ENCODE measurements at places on chromosomes 13 and 19.

- no peak for DNase-seq
Observed at GRCh38 chr13:92843549-92843948, 383.1 kb upstream of the GPC6 start.

DNA sequence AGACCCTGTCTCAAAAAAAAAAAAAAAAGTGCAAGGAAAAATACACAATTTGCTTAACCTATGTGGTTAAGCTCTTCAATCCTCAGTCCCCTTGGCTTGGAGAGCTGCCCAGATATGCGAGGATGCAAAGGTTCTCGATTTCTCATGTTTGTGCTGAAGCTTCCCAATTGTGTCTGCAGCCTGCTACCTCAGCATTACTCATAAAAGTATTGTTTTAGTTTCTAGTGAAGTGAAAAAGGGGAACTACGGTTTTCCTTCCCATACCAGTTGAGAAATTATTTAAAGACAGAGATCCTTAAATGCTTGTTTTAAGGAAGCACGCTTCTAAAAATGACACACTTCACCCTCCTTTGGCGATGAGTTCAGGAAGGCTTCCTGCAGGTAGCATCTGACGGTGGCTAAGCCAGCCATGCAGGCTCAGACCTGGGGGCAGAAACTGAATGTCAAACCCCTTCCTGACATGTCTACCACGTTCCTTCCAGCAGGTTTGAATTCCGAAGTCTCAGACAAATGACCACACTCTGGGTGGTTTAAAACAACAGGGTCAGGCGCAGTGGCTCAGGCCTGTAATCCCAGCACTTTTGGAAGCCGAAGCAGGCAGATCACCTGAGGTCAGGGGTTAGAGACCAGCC, 47.9 kb downstream of the RUBCNL start:
- no peak for DNase-seq

- DNase-seq: no peak
Observed at GRCh38 chr13:58953638-58954037, 1210.1 kb downstream of the DIAPH3 start.

GRCh38 chr13:58313219-58313618, 681.7 kb downstream of the PCDH17 start:
- DNase-seq: no peak

DNA sequence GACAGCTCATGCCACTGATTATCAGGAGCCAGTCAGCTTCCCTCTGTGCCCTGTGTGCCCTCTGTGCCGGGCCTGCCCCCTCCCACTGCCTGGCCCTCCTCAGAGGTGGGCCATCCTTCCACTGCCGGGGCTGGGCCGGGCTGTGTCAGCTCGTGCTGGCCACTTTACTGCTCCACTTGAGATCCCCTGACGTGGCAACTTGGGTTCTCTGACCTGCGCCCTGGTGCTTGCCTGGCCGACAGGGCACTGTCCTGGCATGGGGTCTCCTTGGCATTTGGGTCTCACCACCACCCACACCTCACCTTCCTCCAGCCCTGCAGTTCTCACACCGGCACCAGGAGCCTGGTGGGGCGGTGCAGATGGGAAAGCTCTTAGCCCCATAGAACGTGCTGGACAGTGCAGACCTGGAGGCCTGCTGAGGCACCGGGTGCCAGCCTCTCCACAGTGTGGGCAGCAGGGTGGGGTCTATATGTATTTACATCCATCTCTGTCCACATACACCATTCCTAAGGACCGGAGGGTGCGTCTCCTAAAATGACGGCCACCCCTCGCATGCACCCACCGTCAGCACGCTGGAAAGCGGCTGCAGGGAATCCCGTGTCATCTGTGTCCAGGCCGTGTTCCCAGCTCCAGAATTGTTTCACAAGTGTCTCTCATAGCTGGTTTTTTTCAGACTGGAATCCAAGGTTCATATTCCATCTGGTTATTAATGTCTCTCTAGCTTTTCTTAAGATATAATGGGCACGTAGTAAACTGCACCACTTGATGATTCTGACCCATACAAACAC, 11.8 kb downstream of the DAZAP1 start:
- no peak for DNase-seq

GRCh38 chr19:1116726-1117581, 13.2 kb downstream of the GPX4 start:
- DNase-seq: no peak

DNA sequence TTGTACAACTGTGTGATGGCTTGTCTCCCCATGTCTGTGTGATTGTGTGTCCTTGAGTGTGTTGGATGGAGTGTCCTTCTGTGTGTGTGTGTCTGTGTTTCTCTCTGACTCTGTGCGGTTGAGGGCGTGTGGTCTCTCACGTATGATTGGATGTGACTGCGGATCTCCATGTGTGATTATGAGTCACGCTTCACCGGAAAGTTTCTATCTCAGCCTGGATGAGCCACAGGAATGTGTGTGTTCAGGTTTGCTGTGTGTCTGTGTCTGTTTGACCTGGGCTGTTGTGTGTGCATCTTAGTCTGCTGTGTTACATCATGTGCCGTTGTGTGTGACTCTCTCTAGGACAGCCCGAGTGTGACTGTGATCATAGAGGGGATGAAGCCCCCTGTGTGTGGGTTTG, 15.5 kb upstream of the ZNF835 start:
- DNase-seq: no peak

DNA sequence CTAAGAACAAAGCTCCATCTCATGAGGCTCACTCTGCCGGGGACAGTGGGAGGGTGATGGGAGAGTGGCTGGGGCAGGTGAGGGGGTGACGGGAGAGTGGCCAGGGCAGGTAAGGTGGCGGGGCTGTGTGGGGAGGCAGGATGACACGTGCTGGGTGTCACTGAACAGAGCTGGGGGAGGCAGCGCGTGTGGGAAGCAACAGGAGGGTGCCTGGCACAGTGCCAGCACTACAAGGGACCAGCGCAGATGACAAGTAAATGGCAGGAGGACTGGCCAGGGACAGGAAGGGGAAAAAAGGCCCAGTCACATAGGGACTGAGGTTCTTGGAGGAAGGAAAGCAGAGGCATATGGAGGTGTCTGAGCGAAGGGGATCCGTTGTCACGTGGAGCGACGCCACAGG, 129.9 kb downstream of the RNF17 start:
- DNase-seq: no peak

GRCh38 chr19:7654401-7654800, 14.4 kb upstream of the RETN start:
- DNase-seq: no peak

DNA sequence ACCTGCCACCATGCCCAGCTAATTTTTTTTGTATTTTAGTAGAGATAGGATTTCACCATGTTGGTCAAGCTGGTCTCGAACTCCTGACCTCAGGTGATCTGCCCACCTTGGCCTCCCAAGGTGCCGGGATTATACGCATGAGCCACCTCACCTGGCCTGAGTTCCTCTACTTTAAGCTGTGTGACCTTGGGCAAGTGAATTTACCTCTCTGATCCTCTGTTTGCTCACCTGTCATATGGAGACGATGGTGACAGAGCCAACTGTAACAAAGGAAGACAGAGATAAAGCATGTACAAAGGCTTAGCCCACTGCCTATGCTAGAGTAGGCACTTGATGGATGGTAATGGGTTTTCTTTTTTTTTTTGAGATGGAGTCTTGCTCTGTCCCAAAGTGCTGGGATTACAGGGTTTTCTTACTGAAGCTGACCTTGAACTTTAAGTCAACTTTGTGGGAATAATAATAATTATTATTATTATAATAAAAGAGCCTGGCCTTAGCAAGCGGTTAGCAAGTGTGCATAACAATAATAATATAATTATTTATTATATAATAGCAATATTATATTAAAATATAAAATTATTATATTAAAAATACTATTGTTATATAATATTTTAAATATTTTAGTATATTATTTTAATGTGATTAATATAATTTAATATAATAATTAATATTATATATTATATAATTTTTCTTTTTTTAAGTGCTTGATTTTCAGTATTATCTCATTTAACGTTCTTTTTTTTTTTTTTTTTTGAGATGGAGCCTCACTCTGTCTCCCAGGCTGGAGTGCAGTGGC, 1.3 kb upstream of the ACER1 start:
- no peak for DNase-seq

- DNase-seq: no peak
Observed at GRCh38 chr13:60627071-60627686, 230.2 kb downstream of the TDRD3 start.

DNA sequence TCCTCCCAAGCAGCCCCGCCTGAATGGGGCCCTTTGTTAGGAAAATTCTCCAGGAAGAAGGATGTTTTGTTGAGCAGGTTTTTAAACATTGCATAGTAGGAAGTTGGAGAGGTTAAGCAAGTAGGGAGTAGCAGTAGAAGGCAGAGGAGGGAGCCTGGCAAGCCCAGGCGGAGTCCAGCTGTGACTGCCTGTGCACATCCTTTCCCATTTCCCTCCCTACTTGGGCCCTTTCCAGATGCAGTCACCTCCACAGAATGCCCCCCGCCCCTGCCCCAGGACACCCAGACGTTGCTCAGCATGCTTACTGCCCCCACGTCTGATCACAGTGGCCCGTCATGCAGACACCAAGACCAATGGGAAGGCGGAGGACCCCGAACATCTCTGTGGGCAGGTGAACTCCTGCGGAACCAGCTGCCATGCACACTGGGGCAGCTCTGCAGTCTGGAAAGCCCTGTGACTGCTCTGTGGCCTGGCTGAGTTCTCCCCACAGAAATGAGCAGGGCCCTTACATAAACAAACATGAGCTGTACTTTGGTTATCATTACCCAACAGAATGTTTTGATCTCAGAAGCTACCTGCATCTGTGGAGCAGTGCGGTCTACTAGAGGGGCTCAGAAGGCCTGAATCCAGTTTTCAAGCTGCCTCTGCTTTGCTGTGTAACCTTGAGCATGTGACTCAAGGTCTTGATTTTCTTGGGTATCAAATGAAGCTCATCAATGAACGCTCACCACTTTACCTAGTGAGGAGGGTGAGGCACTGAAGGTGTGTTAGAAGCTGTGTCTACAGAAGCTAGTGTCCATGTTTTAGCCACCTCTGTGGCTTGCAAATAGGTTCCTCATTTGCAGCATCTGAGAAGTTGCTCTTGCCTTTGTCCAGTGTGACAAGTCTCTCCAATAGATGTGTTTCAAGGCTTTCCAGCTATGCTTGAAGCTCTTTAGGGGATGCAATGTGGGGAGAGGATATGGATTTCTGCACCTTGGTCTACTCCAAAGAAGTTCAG, 84.2 kb downstream of the TNFRSF19 start:
- no peak for DNase-seq

GRCh38 chr13:36887758-36888521, 32.1 kb downstream of the SMAD9 start:
- DNase-seq: no peak

- no peak for DNase-seq
Observed at GRCh38 chr19:2332341-2333026, 4.0 kb downstream of the SPPL2B start.

GRCh38 chr19:11478167-11479089, 2.4 kb downstream of the ELAVL3 start:
- no peak for DNase-seq

GRCh38 chr19:57599377-57599760, 316 bp upstream of the ZNF530 start:
- DNase-seq: no peak

DNA sequence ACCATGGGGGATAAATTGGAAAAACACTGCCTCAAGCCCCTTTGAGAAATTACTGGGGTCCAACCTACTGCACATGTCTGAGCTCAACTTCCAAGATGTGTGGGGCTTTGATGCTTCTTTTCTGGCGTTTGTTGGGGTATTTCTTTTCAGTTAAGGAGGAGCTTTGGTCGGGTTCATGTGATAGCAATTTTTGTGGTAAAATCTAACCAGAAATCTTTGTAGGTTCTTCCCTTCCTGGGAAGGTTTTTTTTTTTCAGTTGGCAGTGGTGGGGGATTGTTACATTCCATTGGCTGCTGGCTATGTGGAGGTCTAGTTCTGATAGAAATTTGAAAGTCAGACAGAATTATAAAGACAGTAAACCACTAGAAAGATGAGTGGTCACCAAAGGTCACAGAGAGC, 327.8 kb downstream of the ATP8A2 start:
- DNase-seq: no peak

DNA sequence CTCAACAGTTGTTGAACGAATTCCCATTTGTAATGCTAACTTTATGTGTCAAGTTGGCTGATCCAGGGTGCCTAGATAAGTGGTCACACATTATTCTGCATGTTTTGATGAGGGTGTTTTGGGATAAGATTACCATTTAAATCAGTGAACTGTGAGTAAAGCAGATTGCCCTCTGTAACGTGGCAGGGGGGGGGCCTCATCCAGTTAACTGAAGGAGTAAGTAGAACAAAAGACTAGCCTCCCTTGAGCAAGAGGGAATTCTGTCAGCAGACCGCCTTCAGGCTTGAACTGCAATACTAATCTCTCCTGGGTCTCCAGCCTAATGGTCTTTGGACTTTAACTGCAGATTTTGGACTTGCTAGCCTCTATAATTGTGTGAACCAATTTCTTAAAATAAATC, 4.2 kb upstream of the TEX30 start:
- no peak for DNase-seq

GRCh38 chr19:23070353-23071146, 46.3 kb upstream of the ZNF730 start:
- no peak for DNase-seq

- DNase-seq: no peak
Observed at GRCh38 chr19:13554506-13555240, 48.4 kb upstream of the CACNA1A start.

DNA sequence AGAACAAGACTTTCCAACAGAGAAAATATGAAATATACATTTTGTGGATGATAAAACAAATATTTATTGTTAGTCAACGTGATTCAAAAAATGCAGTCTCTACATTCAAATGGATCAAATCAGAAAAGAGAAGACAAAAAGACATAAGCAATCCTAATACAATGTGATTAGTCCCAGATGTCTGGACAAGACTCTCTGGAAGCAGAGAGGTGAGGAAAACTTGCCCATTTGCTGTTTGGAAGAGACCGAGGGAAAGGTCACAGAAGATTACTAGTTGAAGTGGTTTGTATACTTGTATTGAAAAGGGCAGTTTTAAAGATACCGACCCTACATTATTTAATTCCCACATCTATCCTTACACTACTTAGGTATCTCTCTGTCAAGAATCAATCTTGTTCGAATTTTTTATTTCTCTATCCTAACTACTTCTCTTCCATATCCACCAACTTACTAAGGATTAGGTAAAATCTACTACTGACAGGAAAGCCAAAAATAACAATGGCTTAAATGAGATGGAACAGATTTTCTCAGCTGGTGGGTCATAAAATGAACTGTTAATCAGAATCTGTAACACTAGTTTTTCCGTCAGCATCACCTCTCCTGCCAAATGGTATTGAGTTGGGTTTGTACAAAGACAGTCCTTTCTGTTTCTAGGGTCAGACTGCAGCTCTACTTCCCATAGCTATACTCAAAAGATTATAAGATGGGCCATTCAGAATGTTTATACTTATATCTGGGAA, 497.1 kb downstream of the DCT start:
- no peak for DNase-seq

DNA sequence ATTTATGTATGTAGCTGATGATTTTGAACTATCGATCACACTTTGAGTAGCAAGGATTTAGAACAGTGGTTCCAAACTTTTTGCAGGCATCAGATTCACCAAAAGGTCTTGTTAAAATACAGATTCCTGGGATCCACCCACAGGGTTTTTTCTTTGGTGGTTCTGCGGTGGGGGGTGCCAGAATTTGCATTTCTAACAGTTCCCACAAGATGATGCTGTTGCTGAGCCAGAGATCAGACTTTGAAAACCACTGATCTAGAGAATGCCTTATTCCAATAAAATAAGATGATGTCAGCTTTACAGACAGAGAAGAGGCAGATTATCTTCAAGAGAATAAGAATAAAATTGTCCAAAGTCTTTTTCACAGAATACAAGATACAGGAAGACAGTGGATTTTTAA, 80.9 kb upstream of the SHISA2 start:
- DNase-seq: no peak
